Caki2 (cell line): ENCODE measurements at places on chromosomes 2 and 18. TPM values are rescaled to one million over a fixed set of nuclear protein-coding genes. Genes with fewer than 3 reads are reported as not detected.

MRPL44 gene
- total RNA-seq, result 25.3 and 28.7 TPM in 2 replicates

FAHD2B gene
- 8.7 and 8.9 TPM in 2 replicates for total RNA-seq

RIT2 gene
- total RNA-seq, result not detected in 2 replicates

DNA sequence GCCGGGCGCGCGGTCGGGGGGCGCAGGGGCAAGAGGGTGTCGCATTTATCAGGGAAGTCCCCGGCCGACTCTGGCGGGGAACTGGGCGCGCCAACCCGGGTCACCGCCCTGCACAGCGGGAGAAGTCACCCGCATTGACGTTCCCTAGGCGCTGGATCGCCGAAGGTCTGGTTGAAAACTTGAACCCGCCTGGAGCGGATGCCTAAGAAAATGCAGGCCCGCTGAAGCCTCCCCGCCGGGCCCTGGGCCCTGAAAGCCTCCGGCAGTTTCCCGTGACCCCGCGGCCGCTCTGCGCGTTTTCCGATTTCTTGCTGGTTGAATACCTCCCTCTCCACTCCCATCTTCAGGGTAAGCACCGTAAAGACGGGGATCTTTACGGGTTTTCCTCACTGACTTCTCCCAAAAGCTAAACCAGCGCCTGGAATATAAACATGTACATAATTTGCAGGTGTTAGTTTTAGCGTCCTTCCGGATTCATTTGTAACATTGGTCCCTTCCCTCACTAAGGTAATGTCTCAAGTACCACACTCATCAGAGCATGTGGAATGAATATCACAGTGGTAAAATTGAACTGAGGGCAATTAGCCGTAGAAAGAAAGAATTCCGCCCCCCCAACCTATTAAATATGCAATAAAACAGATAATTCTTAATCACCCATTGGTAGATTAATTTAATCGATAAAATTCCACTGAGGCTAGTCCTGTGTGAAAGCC, 675 bp upstream of the SPIRE1 start:
- DNase-seq, result peak; percentile 61

DNA sequence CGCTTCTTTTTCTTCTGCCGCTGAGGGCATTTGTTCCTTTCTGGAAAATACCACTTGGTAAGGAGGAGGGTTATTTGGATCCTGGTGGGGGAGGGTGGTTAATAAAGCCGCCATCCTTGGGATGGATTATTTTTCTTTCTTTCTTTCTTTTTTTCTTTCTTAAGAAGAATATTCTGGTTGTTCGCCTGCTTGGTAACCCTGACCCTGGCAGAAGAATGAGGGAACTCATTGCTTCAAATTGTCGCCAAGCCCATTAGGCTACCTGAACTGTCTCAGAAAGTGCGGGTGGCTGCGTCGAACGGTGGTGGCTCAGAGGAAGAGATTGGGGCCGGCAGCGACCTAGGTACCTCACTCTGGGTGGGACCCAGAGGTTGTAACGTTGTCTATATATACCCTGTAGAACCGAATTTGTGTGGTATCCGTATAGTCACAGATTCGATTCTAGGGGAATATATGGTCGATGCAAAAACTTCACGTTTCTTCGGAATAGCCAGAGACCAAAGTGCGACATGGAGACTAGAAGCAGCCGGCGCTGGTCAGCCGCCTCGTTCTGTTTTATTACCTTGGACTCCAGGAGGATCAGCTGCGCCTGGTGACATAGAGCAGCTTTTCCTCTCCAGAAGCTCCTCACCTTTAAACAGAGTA, 1.3 kb upstream of the HOXD4 start:
- DNase-seq, result no peak

- no peak for DNase-seq
Observed at GRCh38 chr2:110864731-110865130, 132.4 kb downstream of the ACOXL start.

- no peak for DNase-seq
Observed at GRCh38 chr2:27582129-27582694, 630 bp upstream of the ZNF512 start.

- DNase-seq, result no peak
Observed at GRCh38 chr2:182050333-182051135, 64.9 kb downstream of the PPP1R1C start.

KCNG2 gene
- not detected in 2 replicates for total RNA-seq

GRCh38 chr2:9781252-9781651, 62.0 kb upstream of the TAF1B start:
- DNase-seq, result no peak

DNA sequence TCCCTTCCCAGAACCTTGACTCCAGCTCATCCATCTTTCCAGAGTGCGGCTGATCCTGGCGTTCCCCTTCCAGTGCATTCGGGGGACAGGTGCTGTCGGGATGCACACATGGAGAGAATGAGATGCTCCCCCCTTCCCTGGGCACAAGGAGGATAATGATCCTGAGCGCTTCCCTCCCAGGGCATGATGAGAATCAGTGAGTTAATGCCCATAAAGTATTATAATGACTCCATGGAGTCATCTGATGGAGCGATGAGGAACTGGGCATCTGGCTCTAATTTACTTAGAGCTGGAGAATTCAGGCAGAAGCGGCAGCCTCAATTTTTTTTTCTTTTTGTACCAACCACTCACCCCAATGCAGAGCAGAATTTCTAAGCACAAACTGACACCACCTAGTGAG, 79.6 kb upstream of the SKOR2 start:
- no peak for DNase-seq

DNA sequence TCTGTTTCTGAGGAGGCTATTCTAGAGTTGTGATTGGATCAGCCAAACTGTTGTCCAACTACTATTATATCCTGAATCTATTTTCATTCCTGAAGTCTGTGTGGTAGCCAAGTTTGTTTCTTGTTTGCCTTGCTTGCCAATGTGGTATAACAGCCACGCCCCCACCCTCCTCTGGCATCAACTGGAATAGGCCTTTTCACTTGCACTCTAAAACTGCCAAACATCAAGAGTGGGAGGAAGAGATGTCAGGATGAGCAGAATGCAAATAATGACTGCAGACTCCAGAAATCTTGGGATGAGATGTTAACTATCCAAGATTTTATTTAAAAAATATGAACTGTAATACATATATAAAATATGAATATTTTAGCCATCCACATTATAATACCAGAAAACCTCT, 246.1 kb downstream of the NRXN1 start:
- no peak for DNase-seq

PSMA8 gene
- not detected in 2 replicates for total RNA-seq

GRCh38 chr2:43345391-43345813, 119.0 kb upstream of the ZFP36L2 start:
- no peak for DNase-seq

- DNase-seq, result no peak
Observed at GRCh38 chr18:50458366-50458765, 83.5 kb downstream of the SKA1 start.

PMS1 gene
- total RNA-seq, result 11.1 and 19.2 TPM in 2 replicates

SPP2 gene
- not detected in 2 replicates for total RNA-seq

LOXL3 gene
- 0.81 and 2.2 TPM in 2 replicates for total RNA-seq

GPAT2 gene
- not detected in 2 replicates for total RNA-seq

- no peak for DNase-seq
Observed at GRCh38 chr18:76581261-76581660, 86.2 kb upstream of the ZNF516 start.
